ENCODE measurements at places on chromosomes 2 and 18. TPM values are rescaled to one million over a fixed set of nuclear protein-coding genes. Genes with fewer than 3 reads are reported as not detected.

GRCh38 chr2:127122361-127123027, 15.5 kb upstream of the BIN1 start:
- H3K27ac ChIP-seq, result no peak overlapping the region
- DNase-seq, result no peak
- no peaks in the 10 kb centered on the region for H3K4me1 ChIP-seq
- H3K27me3 ChIP-seq, result no peaks in the 10 kb centered on the region

- peaks cover 20% of the 10 kb centered on the region for H3K4me1 ChIP-seq
- no peak overlapping the region for H3K4me3 ChIP-seq
- no peaks in the 10 kb centered on the region for H3K27me3 ChIP-seq
- no peak for DNase-seq
- H3K27ac ChIP-seq, result no peak overlapping the region
Measured at GRCh38 chr2:84959566-84960506, 11.1 kb upstream of the KCMF1 start.

DNA sequence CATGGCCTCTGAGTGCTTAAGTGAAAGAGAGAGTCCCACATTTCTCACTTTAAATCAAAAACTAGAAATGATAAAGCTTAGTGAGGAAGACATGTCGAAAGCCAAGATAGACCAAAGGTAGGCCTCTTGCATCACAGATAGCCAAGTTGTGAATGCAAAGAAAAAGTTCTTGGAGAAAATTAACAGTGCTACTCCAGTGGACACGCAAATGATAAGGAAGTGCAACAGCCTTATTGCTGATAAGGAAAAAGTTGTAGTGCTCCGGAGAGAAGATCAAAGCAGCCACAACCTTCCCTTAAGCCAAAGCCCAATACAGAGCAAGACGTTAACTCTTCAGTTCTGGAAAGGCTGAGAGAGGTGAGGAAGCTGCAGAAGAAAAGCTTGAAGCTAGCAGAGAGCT, 32.1 kb downstream of the PSMD1 start:
- H3K4me1 ChIP-seq, result no peaks in the 10 kb centered on the region
- no peak overlapping the region for H3K27ac ChIP-seq

The FAM228B gene
- total RNA-seq, result 25.4 TPM

The AOX1 gene
- total RNA-seq, result 36.7 TPM
